T-cell (primary cell): ENCODE measurements at places on chromosomes 12 and 14. TPM values are rescaled to one million over a fixed set of nuclear protein-coding genes. Genes with fewer than 3 reads are reported as not detected.

KRT81 gene
- not detected for total RNA-seq

- H3K36me3 ChIP-seq: no peaks in the 10 kb centered on the region
- no peak overlapping the region for H3K27ac ChIP-seq
- no peaks in the 10 kb centered on the region for H3K27me3 ChIP-seq
- H3K4me1 ChIP-seq: no peaks in the 10 kb centered on the region
- DNase-seq: no peak
Observed at GRCh38 chr12:67348683-67349082, 79.5 kb downstream of the CAND1 start.

MIP gene
- not detected for total RNA-seq

KCNH5 gene
- total RNA-seq: not detected

GRCh38 chr14:68306265-68306933, 486.5 kb downstream of the ZFP36L1 start:
- H3K27ac ChIP-seq: no peak overlapping the region
- H3K36me3 ChIP-seq: no peaks in the 10 kb centered on the region
- H3K27me3 ChIP-seq: no peaks in the 10 kb centered on the region
- no peaks in the 10 kb centered on the region for H3K4me1 ChIP-seq

GRCh38 chr12:115088995-115089841, 405.2 kb upstream of the TBX3 start:
- no peaks in the 10 kb centered on the region for H3K36me3 ChIP-seq
- DNase-seq: no peak
- no peak overlapping the region for H3K27ac ChIP-seq
- H3K4me1 ChIP-seq: no peaks in the 10 kb centered on the region

DNA sequence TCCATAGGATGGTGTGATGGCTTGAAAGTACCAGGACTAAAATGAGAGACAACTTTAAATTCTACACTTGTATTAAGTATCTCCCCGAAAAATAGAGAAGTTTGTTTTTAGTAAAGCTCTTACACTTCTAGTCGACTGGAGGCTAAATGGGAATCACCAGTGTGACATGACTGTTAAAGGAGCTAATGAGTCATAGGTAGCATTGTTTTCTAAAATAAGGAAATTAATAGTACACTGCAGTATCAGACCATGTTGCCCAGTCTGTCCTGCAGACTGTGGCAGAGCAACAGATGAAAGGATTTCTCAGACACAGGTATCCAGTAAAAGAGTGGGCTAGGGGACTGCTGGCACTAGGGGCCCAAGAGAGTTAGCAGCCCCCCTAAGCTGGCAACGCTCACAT, 140.1 kb downstream of the TMEM117 start:
- H3K36me3 ChIP-seq: no peaks in the 10 kb centered on the region
- no peak overlapping the region for H3K4me3 ChIP-seq
- H3K27me3 ChIP-seq: no peaks in the 10 kb centered on the region
- H3K4me1 ChIP-seq: no peaks in the 10 kb centered on the region
- H3K27ac ChIP-seq: no peak overlapping the region
- no peak for DNase-seq

DNA sequence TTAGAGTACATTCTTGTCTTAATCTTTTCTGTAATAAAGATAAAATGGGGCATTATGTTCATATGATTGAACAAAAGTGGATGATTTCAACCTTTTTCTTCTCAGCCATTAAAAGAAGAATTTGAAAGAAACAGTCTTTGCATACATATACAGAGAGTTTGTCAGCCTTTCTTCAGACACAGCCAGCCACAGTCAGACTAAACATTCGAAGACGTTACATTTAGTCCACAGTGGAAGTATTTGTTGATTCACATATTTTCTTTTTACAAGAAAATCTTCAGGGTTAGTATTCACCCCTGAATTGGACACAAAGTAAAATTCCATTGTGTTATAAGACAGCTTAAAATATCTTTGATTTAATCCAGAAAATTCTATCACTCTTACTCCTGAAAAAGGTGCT, 36.2 kb downstream of the ETV6 start:
- H3K4me3 ChIP-seq: no peak overlapping the region
- no peaks in the 10 kb centered on the region for H3K27me3 ChIP-seq
- no peak for DNase-seq
- H3K27ac ChIP-seq: no peak overlapping the region
- peaks cover 2% of the 10 kb centered on the region for H3K4me1 ChIP-seq

DNA sequence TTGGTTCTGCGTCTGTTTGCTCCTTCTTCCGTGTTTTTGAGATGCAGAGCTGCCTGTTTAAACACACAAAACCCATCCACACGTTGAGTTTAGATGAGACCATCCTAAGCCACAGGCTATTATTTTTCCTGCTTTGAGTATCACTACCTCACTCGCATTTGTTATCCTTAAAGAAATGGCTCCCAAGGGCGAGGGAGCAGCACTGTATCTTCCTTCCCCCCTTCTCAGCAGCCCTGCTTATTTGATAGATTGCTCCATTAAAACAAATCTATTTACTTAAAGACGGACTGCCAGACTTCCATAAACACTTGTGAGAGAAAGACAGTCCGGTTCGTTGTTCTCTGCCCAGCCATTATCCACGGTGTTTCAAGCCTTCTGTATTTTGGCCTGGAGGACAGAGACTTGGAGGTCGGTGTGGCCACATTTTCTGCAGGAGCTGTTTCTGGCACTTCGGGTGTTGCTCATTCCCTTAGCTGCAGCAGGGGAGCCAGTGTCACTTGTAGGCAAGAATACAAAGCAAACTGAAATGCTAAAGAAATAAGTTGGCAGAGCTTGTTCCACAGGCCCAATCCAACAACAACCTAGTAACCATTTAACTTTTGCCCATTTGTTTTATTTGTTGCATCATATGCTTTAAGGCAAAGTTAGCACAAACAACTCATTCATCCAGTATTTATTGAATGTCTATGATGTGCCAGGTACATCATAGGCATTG, 275.4 kb downstream of the TTC6 start:
- H3K4me1 ChIP-seq: no peaks in the 10 kb centered on the region
- no peaks in the 10 kb centered on the region for H3K27me3 ChIP-seq
- no peak overlapping the region for H3K4me3 ChIP-seq
- H3K36me3 ChIP-seq: no peaks in the 10 kb centered on the region
- no peak overlapping the region for H3K27ac ChIP-seq

DNA sequence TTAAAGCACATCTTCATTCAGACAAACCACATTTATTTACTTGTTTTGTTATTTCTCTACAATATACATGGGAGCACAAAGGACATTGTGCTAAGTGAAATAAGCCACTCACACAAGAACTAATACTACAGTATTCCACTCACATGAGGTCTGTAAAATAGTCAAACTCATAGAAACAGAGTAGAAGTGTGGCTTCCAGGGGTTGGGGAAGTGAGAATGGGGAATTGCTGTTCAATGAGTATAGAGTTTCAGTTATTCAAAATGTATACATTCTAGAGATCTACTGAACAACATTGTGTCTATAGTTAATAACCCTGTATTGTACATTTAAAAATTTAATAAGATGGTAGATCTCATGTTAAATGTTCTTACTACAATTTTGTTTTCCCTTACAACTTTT, 88.8 kb downstream of the ATXN7L3B start:
- no peak overlapping the region for H3K27ac ChIP-seq
- no peaks in the 10 kb centered on the region for H3K4me1 ChIP-seq
- no peaks in the 10 kb centered on the region for H3K27me3 ChIP-seq
- H3K4me3 ChIP-seq: no peak overlapping the region
- H3K36me3 ChIP-seq: no peaks in the 10 kb centered on the region

NPC2 gene
- total RNA-seq: 51.2 TPM

- no peak for DNase-seq
- H3K27me3 ChIP-seq: no peaks in the 10 kb centered on the region
- no peak overlapping the region for H3K4me3 ChIP-seq
- peaks cover 6% of the 10 kb centered on the region for H3K36me3 ChIP-seq
- H3K4me1 ChIP-seq: no peaks in the 10 kb centered on the region
Observed at GRCh38 chr12:43789941-43790340, 16.2 kb downstream of the TWF1 start.

AHNAK2 gene
- 0.22 TPM for total RNA-seq

TRIM9 gene
- total RNA-seq: 0.88 TPM

GRCh38 chr12:14272956-14273912, 92.2 kb upstream of the ATF7IP start:
- H3K27ac ChIP-seq: no peak overlapping the region
- DNase-seq: no peak
- no peaks in the 10 kb centered on the region for H3K27me3 ChIP-seq
- H3K4me3 ChIP-seq: no peak overlapping the region
- H3K4me1 ChIP-seq: no peaks in the 10 kb centered on the region

DNA sequence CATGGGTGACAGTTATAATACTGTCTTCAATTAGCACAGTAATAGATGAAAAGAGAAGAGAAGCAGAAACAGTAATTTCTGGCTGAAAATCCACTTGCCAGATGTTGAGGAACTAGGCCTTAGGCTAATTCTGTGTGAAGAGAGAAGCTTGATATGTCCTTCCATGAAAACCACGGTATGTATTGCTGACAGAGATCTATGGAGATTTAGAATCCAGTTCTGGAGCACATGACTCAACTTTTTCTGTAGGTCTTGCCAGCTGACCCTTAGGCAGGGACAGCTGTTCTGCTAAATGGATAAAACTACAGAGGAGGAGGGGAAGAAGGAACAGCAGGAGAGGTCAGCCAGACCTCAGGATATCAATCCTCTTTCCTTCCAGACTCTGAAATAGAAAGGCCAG, 211.5 kb downstream of the PRKD1 start:
- H3K36me3 ChIP-seq: no peaks in the 10 kb centered on the region
- H3K4me1 ChIP-seq: no peaks in the 10 kb centered on the region
- H3K27me3 ChIP-seq: no peaks in the 10 kb centered on the region

DNA sequence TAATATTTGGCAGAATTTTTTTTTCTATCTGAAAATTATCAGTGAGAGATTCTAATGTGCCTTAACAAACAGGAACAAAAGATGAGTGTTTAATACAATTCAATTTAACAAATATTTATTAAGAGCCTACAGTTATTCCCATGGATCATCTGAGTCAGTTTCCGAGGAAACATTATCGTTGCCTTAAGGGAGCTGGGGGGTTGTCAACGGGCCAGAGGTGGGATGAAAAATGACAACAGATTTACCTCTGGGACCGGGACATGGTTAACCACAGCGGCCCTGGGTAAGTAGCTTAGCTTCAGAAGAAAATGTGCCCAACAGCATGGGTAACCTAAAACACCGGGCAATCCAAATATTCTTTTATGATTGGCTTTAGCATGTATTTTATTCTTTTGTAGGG, 113.6 kb downstream of the DAD1 start:
- no peak overlapping the region for H3K4me3 ChIP-seq
- H3K27ac ChIP-seq: peak overlapping the region; percentile 44
- no peaks in the 10 kb centered on the region for H3K36me3 ChIP-seq
- no peaks in the 10 kb centered on the region for H3K4me1 ChIP-seq
- H3K27me3 ChIP-seq: no peaks in the 10 kb centered on the region

DCAF5 gene
- total RNA-seq: 61.7 TPM

SLC39A5 gene
- total RNA-seq: 0.58 TPM

GRCh38 chr12:33111850-33112249, 215.3 kb upstream of the PKP2 start:
- H3K4me3 ChIP-seq: no peak overlapping the region
- no peaks in the 10 kb centered on the region for H3K36me3 ChIP-seq
- DNase-seq: no peak
- no peak overlapping the region for H3K27ac ChIP-seq

- H3K36me3 ChIP-seq: no peaks in the 10 kb centered on the region
- H3K4me3 ChIP-seq: no peak overlapping the region
- DNase-seq: no peak
- no peaks in the 10 kb centered on the region for H3K27me3 ChIP-seq
- no peaks in the 10 kb centered on the region for H3K4me1 ChIP-seq
- H3K27ac ChIP-seq: no peak overlapping the region
Observed at GRCh38 chr14:58738189-58738836, 100.6 kb downstream of the DACT1 start.

SLC2A14 gene
- 0.10 TPM for total RNA-seq

- no peak overlapping the region for H3K4me3 ChIP-seq
- no peaks in the 10 kb centered on the region for H3K36me3 ChIP-seq
- H3K27ac ChIP-seq: no peak overlapping the region
- peaks cover 5% of the 10 kb centered on the region for H3K27me3 ChIP-seq
- H3K4me1 ChIP-seq: no peaks in the 10 kb centered on the region
- no peak for DNase-seq
Observed at GRCh38 chr14:55238019-55238680, 33.1 kb upstream of the FBXO34 start.

SELPLG gene
- total RNA-seq: 102 TPM

NANOG gene
- 0.54 TPM for total RNA-seq

DNA sequence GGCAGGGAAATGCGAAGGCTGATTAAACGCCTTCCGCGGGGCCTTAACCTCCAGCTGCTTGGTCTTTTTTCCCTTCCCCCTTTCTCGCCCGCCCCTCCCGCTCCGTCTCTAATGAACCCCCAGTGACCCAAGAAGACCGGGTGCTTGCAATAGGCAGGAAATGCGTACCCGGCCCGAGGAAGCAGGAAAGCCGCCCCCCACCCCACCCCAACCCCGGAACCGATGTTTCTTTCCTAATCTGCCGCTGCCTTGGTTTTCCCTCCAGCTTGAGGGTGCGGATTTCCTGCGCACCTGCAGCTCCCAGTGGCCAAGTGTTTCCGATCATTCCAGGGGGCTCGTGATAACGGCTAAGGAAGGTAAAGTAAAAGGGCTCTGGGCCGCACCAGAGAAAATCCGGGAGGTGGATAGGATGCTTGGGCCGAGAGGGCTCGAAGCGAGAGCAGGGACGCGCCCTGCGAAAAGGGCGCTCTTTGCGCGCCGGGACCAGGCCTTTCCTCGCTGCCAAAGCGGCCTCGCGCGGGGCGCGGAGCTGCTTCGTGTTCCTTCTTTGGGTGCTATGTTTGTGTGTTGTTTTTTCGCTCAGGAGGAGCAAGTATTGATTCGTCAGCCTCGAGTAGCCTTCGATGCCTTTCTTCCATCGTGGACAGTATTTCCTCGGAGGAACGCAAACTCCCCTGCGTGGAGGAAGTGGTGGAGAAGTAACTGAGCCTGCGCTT, 983 bp downstream of the MYF6 start:
- H3K4me3 ChIP-seq: no peak overlapping the region
- no peaks in the 10 kb centered on the region for H3K4me1 ChIP-seq
- no peak for DNase-seq
- no peaks in the 10 kb centered on the region for H3K36me3 ChIP-seq
- peaks cover 14% of the 10 kb centered on the region for H3K27me3 ChIP-seq

GRCh38 chr12:108983227-108983626, 37.6 kb downstream of the SVOP start:
- no peak overlapping the region for H3K27ac ChIP-seq
- no peaks in the 10 kb centered on the region for H3K4me1 ChIP-seq
- H3K27me3 ChIP-seq: peaks cover 4% of the 10 kb centered on the region
- no peaks in the 10 kb centered on the region for H3K36me3 ChIP-seq
